ENCODE measurements at places on chromosomes 5 and 9. TPM values are rescaled to one million over a fixed set of nuclear protein-coding genes. Genes with fewer than 3 reads are reported as not detected.

DNA sequence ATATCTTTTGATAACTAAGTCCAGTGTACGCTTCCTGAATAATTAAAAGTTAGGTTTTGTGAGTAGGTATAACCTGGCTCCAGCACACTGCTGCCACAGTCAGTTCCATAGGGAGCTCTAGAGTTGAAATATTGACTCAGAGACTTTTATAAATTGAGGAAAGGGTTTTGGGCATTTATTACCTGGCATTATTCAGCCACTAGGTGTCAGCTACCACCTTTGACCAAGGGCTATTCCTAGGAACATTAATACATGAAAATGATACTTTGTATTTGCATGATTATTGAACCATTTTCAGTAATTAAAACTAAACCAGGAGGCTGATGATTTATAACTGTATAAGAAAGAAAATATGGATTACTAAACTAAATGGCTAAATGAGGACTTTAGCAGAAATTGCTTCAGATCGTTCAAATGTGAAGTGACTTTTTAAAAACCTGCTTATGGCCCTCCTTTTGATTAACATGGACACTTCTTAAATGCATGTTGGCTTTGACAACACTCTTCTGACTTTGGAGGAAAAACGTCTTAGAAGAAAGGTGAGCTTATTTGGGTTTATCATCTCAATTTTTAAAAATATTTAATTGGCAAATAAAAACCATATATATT lies 83.0 kb downstream of the SMC2 start:
- no peak overlapping the region for H3K4me3 ChIP-seq
- no peaks in the 10 kb centered on the region for H3K27me3 ChIP-seq
- H3K4me1 ChIP-seq, result no peaks in the 10 kb centered on the region
- H3K27ac ChIP-seq, result no peak overlapping the region

DNA sequence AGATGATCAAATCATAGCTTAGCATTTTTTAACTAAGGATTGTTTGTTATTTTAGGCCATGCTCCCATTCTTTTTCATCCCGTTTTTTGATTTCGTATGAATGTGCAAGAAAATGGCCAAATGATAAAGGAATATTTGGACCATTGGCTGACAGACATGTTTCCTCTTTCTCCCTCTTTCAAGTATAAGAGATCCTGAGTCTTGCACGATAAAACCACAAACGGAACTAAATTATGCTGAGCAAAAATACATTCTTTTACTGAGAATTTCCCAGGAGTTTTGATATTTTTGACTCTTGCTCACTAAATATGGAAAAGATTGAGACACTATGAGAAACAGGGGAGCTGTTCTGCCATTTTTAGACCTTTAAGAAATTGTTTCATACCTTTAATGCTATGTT lies 90.4 kb upstream of the KLF9 start:
- H3K27ac ChIP-seq, result no peak overlapping the region
- no peaks in the 10 kb centered on the region for H3K27me3 ChIP-seq
- DNase-seq, result no peak
- H3K36me3 ChIP-seq, result no peaks in the 10 kb centered on the region
- H3K4me1 ChIP-seq, result no peaks in the 10 kb centered on the region
- H3K4me3 ChIP-seq, result no peak overlapping the region

GRCh38 chr9:81877047-81877446 lies 51.2 kb upstream of the SPATA31D4 start:
- no peak for DNase-seq
- no peaks in the 10 kb centered on the region for H3K36me3 ChIP-seq
- H3K4me1 ChIP-seq, result no peaks in the 10 kb centered on the region
- H3K4me3 ChIP-seq, result no peak overlapping the region
- no peaks in the 10 kb centered on the region for H3K27me3 ChIP-seq

DNA sequence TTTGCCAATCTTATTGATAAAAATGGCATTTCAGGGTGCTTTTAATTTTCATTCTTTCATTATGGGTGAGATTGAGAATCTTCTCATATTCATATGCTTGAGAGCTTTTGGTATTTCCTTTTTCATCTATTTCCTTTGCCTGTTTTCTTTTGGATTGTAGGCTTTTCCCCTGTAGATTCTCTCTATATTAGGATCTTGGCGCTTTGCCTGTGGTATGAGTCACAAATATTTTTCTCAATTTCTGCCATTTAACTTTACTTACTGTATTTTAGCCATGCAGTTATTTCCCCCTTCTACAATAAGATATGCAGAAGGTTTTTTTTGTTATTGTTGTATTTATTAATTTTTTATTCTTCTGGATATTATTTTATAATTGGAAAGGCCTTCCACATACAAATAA lies 21.5 kb upstream of the KLF9 start:
- H3K27ac ChIP-seq, result no peak overlapping the region
- no peak for DNase-seq
- H3K4me3 ChIP-seq, result no peak overlapping the region
- no peaks in the 10 kb centered on the region for H3K36me3 ChIP-seq

GRCh38 chr9:84169240-84169639 lies 171.3 kb downstream of the SLC28A3 start:
- H3K36me3 ChIP-seq, result no peaks in the 10 kb centered on the region
- DNase-seq, result no peak
- H3K27me3 ChIP-seq, result peaks cover 6% of the 10 kb centered on the region
- H3K4me3 ChIP-seq, result no peak overlapping the region
- H3K4me1 ChIP-seq, result no peaks in the 10 kb centered on the region
- H3K27ac ChIP-seq, result no peak overlapping the region

DNA sequence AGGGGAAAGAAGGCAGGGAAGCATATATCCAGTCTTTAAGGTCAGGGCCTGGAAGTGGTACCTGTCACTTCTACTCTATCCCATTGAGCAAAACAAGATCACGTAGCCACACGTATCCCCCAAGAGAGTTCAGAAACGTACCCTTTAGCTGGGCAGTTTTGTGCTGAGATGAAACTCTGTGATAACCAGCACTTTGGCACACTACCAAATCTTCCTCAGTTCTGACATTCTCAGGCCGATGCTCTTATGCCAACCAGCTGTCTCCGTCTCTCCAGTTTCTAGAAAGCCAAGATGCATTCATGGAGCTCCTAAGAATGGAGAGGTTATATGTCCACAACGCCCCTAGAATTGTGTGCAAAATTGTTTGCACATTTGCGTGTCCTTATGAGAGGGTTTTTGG lies 176.6 kb upstream of the MSX2 start:
- no peaks in the 10 kb centered on the region for H3K36me3 ChIP-seq
- H3K4me1 ChIP-seq, result no peaks in the 10 kb centered on the region
- no peak overlapping the region for H3K27ac ChIP-seq
- H3K27me3 ChIP-seq, result no peaks in the 10 kb centered on the region

GRCh38 chr5:127186657-127187056 lies 103.9 kb upstream of the MEGF10 start:
- H3K4me3 ChIP-seq, result no peak overlapping the region
- peaks cover 4% of the 10 kb centered on the region for H3K27me3 ChIP-seq
- DNase-seq, result no peak
- no peaks in the 10 kb centered on the region for H3K4me1 ChIP-seq

DNA sequence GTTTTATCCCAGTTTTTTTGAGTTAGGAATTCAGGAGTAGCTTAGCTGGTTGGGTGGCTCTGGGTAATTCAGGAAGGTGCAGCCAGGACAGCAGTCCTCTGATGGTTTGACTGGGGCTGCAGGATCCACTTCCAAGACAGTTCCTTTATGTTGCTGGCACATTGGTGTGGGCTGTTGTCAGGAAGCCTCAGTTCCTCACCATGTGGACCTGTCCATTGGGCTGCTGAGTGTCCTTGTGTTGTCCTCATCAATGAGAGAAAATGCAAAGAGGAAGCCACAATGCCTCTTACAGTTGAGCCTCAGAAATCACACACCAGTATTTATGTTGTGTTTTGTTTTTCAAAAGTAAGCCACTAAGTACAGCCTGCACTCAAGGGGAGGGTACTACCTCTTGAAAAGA lies 140.9 kb downstream of the MAST4 start:
- H3K36me3 ChIP-seq, result no peaks in the 10 kb centered on the region
- no peak for DNase-seq
- no peak overlapping the region for H3K4me3 ChIP-seq

The PPP3R2 gene
- total RNA-seq, result not detected

The SLC6A3 gene
- total RNA-seq, result not detected
